CD4-positive, alpha-beta T cell treated with Interleukin-6 at 100 ng/mL for 8 hours (primary cell): ENCODE measurements at places on chromosomes 5 and 9.

- no peak for DNase-seq
Measured at GRCh38 chr9:95552255-95552654, 35.5 kb upstream of the PTCH1 start.

DNA sequence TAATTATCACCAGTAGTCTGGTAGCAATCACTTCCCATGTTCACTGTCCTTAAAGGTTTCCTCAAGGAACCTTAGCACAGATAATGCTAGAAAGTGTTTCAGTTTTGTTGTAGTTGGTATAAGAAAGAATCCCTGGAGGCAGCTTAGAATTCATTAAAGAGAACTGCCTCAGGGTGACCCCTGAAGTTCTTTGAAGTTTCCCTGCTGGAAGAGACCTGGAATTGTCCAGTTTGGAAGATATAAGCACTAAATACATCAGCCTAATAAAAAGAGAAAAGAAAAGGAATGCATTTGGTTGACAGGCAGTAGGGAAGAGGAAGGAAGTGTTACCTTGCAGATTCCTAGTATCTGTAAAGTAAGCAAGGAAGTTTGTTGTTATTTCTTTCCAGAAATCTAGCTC is 999.6 kb upstream of the DMAC1 start:
- DNase-seq: no peak

GRCh38 chr5:57871496-57871895 is 388.9 kb upstream of the ACTBL2 start:
- DNase-seq: no peak

GRCh38 chr9:97850746-97851445 is 2.1 kb upstream of the FOXE1 start:
- no peak for DNase-seq

GRCh38 chr5:76294573-76294972 is 108.5 kb upstream of the IQGAP2 start:
- no peak for DNase-seq

- DNase-seq: no peak
Measured at GRCh38 chr9:12698266-12698665, 5.1 kb downstream of the TYRP1 start.

GRCh38 chr5:123014689-123015088 is 21.8 kb downstream of the PPIC start:
- no peak for DNase-seq

- no peak for DNase-seq
Measured at GRCh38 chr5:32991421-32991815, 280.3 kb downstream of the NPR3 start.

DNA sequence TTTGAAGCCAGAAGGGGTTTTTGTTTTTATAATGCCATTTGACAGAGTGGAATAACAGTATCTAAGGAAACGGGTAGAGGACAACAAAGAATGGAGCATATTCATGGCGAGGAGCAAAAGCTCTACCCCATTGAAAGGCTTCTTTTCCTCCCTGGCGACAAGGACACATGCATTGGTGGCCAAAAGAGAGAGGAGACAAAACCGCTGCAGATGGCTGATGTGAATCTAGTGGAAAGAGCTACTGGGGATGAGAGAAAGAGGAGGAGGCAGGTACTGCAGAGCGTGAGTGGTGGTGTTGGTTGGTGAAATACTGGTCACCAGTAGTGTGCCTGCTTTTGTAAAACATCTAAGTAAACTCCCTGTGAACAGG is 491 bp downstream of the APC start:
- no peak for DNase-seq

- no peak for DNase-seq
Measured at GRCh38 chr9:105173306-105173705, 71.1 kb upstream of the SLC44A1 start.

- no peak for DNase-seq
Measured at GRCh38 chr5:1322036-1322900, 22.6 kb downstream of the CLPTM1L start.

DNA sequence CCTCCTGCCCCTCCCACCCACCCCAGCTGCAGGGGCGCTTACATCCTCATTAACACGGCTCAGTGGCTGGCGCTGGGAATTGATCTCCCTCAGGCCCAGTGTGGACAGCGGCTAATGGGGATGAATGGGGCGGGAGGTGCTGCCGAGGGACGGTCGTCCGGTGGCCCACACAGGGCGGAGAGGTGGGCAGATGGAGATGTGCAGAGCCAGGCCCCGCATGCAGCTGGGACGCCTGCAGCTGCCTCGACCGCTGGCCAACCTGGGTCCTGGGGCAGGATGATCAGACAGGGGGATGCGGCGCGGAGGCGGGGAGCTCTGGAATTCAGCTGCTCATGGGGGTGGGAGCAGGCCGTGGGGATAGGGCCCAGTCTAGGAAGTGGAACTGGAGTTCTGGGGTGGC is 17.6 kb downstream of the TSPAN17 start:
- DNase-seq: no peak

DNA sequence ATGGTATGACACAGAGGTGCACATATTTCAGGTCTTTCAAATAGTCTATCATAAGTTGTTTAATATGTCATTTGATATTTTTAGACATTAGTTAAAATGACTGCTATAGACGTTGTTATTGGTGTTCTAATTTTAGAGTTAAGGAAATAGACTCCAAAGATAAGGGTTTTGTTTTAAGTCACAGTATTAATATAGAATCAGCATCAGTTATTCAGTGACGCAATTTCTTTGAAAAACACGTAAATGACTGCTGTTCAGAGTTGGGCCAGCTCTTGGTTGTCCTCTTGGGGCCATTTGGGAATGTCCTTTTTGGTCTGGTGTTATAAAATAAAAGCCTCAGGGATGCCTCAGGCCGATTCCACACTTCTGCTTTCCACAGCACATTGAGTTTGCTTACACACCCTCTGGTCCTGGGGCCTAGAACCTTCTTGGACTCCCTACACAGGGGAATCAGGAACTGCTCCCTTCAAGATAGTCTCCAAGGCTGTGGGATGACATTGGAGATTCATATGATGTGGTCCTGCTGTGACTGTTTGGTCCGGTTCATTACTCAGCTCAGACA is 14.3 kb downstream of the OTULIN start:
- no peak for DNase-seq

GRCh38 chr9:114308361-114308950 is 14.4 kb upstream of the ORM1 start:
- DNase-seq: no peak

DNA sequence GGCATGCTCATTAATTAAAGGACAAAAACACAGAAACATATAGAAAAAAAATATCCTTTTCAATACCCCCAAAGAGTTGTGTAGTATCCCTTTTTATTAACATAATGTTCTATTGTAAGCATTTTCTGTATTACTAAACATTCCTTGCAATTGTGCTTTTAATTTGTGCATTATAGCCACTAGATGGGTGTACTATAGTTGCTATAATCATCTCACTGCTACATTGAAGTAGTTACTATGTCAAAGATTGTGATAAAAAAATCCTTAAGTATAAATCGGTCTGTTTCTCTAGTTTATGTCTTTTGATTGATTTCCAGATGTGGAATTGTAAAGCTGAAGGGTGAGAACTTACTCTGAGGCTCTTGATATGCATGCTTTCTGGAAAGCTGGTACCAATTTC is 21.4 kb downstream of the FREM1 start:
- DNase-seq: no peak

- no peak for DNase-seq
Measured at GRCh38 chr9:16627521-16627920, 242.9 kb downstream of the BNC2 start.

DNA sequence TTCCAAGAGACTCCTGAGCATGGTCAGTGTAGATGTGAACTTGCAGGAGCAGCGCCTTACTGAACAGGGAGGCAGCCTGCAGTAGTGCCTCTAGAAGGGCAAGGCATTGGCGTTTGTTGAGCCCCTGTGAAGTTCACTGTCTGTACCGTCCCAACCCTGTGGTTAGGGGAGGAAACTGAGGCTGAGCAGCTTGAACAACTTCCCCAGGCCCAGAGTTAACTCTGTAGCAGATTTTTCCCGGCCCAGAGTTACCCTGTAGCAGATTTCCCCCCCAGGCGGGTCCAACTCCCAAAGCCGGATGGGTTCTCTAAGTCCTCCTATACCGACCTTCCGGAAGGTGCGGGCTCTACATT is 9.6 kb downstream of the LMX1B start:
- no peak for DNase-seq

DNA sequence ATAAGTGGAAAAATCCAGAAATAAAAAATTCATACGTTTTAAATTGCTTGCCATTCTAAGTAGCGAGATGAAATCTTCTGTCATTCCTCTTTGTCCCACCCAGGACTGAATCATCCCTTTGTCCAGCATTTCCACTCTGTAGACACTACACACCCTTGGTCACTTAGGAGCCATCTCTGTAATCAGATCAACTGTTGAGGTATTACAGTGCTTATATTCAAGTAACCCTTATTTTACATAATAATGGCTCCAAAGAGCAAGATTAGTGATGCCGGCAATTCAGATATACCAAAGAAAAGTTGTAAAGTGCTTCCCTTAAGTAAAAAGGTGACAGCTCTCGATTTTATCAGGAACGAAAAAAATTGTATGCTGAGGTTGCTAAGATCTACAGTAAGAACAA is 60.4 kb downstream of the TRIM36 start:
- DNase-seq: no peak

DNA sequence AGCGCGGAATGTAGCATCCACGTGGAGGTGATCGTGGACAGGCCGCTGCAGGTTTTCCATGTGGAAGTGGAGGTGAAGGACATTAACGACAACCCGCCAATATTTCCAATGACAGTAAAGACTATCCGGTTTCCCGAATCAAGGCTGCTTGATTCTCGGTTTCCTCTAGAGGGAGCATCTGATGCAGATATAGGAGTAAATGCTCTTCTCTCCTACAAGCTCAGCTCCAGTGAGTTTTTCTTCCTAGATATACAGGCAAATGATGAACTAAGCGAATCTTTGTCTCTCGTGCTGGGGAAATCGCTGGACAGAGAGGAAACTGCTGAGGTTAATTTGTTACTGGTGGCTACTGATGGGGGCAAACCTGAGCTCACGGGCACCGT is 598 bp downstream of the PCDHA2 start:
- DNase-seq: no peak

DNA sequence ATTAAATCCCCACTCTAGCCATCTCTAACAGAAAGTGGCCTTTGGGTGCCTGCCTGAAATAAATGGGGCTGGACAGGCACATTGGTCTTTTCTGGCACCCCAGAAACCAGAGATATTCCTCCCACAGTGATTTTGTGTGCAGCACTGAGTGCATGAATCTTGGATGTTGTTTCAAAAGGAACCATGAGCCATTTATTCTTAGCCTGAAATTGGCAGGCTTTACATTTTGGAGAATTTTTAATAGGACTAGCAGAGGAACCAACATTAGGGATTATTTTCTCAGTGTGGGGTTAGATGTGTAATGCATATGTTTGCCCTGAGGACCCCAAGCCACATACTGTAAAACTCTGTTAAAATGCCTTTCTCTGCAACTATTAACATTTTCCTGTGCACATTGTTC is 451.3 kb downstream of the NFIB start:
- no peak for DNase-seq

GRCh38 chr9:116716438-116716837 is 29.3 kb downstream of the TRIM32 start:
- no peak for DNase-seq

DNA sequence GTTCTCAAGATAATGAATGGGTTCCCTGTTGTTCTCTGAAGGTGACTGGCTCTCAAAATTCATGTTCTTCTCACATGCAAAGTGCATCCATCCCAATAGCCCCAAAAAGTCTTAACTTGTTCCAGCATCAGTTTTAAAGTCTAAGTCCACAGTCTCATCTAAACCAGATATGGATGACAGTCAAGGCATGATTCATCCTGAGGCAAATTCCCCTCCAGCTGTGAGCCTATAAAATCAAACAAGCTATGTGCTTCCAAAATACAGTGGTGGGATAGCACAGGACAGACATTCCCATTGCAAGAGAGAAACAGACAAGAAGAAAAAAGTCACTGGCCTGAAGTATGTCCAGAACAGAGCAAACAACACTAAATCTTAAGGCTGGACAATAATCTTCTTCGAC is 25.4 kb downstream of the FBXO10 start:
- no peak for DNase-seq

DNA sequence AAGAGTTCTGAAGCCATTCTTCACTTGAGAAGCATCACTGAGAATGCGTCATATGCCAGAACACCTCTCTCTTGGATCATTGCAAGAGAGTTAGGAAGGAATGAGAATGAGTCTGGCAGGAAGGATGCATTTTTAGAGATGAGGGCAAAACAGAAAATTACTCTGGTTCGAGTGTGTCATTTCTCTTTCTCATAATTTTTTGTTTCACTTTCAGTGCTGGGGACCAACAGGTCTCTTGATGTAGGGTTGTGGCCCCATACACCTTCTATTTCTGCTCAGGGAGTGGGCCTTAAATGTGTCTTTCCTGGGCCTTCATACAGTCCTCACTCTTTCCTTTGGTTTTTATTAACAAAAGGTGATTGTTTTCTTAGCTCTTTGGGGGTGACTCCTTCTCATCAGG is 302.4 kb downstream of the NR3C1 start:
- no peak for DNase-seq

- no peak for DNase-seq
Measured at GRCh38 chr5:66553916-66554575, 42.1 kb upstream of the MAST4 start.

GRCh38 chr5:31941151-31941755 is 232.9 kb downstream of the GOLPH3 start:
- no peak for DNase-seq

DNA sequence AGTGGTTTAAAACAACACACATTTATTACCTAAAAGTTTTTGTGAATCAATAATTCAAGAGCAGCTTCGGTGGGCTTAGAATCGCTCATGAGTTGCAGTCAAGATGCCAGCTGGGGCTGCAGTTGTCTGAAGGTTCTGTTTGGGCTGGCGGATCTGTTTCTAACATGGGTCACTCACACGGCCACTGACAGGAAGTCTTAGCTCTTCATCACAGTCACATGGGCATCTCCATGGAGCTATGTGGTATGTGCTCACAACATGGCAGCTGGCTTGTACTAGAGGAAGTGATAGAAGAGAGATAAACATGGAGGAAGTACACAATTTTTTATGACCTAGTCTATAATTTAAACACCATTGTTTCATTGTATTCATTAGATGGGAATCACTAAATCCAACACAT is 11.2 kb downstream of the KLHL9 start:
- no peak for DNase-seq

GRCh38 chr5:124696898-124697297 is 49.5 kb downstream of the ZNF608 start:
- DNase-seq: no peak

- DNase-seq: peak; percentile 16
Measured at GRCh38 chr9:70257991-70258691, 637 bp upstream of the SMC5 start.

GRCh38 chr5:170745481-170746071 is 37.9 kb upstream of the GABRP start:
- no peak for DNase-seq

GRCh38 chr9:92654481-92655301 is 15.2 kb downstream of the IPPK start:
- DNase-seq: no peak

GRCh38 chr9:34072868-34073590 is 24.3 kb upstream of the UBAP2 start:
- no peak for DNase-seq
